ENCODE measurements at places on chromosomes 12 and 14.

DNA sequence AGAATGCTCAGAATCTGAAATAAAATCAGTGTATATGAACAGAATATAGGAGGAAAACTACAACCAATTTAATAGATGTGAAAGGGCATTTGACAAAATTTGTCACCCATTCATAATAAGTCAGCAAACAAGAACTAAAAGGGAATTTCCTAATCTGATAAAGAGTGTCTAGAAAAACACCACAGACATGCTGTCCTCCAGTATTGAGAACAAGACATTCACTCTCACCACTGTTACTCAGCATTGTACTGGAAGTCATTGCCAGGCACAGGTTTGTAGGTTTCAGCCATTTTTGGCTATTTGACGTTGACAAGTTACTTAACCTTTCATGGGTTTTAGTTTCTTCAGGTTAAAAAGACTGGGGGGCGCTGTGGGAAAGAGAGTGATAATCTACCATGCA lies 13.2 kb downstream of the EIF2S1 start:
- no peak for DNase-seq

DNA sequence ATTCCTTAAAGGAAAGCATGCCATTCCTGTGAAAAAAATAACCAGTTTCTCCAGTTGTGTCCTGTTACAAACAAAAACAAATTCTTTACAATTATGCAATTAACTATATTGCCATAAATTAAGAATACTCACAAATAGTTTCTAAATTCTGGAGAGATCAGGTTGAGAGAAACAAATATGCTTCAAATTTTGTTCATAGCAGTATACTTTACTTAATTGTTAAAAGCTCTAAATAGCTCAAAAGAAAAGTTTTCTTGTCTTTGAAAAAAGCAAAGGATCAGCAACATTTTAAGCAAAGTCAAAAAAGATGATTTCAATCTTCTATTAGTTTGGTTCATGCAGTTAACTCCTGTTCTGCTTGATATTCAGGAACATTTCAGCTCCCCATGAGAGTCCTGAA lies 109.7 kb downstream of the EML1 start:
- DNase-seq = no peak

- DNase-seq = no peak
Measured at GRCh38 chr12:19450362-19450761, 11.1 kb downstream of the AEBP2 start.

DNA sequence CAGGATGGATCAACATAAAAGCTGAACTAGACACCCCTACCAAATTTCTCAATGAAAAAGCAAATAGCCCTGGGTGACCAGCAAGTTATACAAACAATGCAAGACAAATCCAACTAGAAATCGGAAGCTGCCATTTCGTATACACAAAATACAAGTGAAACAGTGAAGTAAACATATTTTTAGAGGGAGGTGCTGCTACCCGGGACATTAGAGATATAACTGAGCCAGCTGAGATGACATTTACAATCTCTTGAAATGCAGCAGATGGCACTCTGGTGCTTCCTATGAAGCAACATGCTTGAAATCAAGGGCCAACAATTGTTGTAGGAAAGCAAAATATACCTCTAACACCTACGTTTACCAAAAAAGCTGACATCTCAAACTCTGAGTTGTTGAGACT lies 25.5 kb downstream of the BDKRB1 start:
- DNase-seq = no peak

DNA sequence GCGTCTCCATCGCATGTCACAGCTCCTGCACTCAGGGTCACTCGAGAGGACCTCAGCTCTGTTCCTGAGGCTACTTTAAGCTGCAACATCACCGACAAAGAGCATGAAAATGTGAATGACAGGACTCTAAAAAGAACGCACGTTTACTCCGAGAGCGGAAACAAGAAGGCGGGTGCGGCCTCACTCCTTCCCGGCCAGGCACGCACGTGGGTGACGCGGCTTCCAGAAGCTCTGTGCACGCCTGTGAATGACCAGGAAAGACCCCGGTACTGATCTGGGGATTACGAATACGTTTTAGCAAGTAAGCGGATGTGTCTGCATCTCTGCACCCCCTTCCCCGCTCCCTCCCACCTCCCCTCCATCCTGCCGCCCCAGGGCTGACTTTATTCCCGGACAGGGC lies 15.2 kb upstream of the GALNT9 start:
- no peak for DNase-seq

GRCh38 chr12:116320791-116321217 lies 43.3 kb upstream of the MED13L start:
- no peak for DNase-seq

DNA sequence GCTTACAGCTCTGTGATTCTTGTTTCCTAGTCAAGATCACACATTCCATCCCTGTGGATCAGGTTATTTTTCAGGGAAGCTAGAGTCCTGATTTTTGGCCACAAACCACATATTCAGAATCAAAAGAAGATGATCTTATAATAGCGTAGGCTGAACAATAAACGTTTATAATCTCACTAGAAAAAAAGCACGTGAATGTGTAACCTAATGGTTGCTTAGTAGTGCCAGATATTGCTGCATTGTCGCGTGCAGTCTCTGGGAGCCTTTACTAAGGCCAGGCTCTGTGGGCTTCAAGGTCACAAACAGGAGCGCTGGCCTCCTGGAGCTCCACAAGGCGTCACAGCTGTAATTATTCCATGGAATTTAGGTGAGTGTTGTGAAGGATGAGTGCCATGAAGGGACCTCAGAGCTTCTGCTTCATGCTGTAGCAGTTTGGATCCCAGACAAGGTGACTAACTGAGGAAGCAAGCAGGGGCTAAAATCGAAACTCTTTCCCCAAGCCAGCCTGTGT lies 17.4 kb downstream of the CDKN1B start:
- no peak for DNase-seq

- no peak for DNase-seq
Measured at GRCh38 chr12:25553098-25553497, at the start of gene LMNTD1. Gene LMNTD1, minus strand, starts transcription at chr12:25553283. Its CDS starts 324 bp downstream, at chr12:25552959.
